ENCODE measurements at places on chromosomes 6 and 20. TPM values are rescaled to one million over a fixed set of nuclear protein-coding genes. Genes with fewer than 3 reads are reported as not detected.

CYP24A1 gene
- not detected for total RNA-seq

CCN5 gene
- total RNA-seq = 0.54 TPM

C6orf163 gene
- total RNA-seq = 0.76 TPM

TRIM40 gene
- total RNA-seq = not detected

SIGLEC1 gene
- not detected for total RNA-seq

ZSCAN26 gene
- 14.7 TPM for total RNA-seq

MLN gene
- not detected for total RNA-seq

FAM209B gene
- total RNA-seq = not detected

OR2W1 gene
- not detected for total RNA-seq

FKBP1C gene
- 2.0 TPM for total RNA-seq

JAG1 gene
- 2.4 TPM for total RNA-seq

SLC22A3 gene
- total RNA-seq = 2.7 TPM

FILIP1 gene
- total RNA-seq = under 0.01 TPM

GGTLC1 gene
- not detected for total RNA-seq

TRIM15 gene
- not detected for total RNA-seq

ARMC2 gene
- total RNA-seq = 1.6 TPM

C6orf52 gene
- not detected for total RNA-seq

PNLDC1 gene
- total RNA-seq = not detected

SLC26A8 gene
- total RNA-seq = not detected

EBF4 gene
- 13.3 TPM for total RNA-seq

OVOL2 gene
- 17.7 TPM for total RNA-seq

EMILIN3 gene
- total RNA-seq = not detected

CCDC170 gene
- not detected for total RNA-seq

FNDC11 gene
- total RNA-seq = 0.79 TPM

NFATC2 gene
- 5.1 TPM for total RNA-seq

OR2H2 gene
- total RNA-seq = not detected

ZSCAN31 gene
- total RNA-seq = 2.0 TPM

TCP11 gene
- 1.6 TPM for total RNA-seq

JPH2 gene
- total RNA-seq = 155 TPM

SUMO4 gene
- total RNA-seq = 2.7 TPM

EXOC2 gene
- total RNA-seq = 17.3 TPM

NKAPL gene
- 2.7 TPM for total RNA-seq

CTAGE9 gene
- total RNA-seq = 0.11 TPM

PDE10A gene
- total RNA-seq = 58.9 TPM

ADGRG6 gene
- total RNA-seq = 107 TPM

DUSP15 gene
- total RNA-seq = not detected

ARFGEF3 gene
- total RNA-seq = under 0.01 TPM

PHACTR3 gene
- total RNA-seq = 1.6 TPM

SLC16A10 gene
- not detected for total RNA-seq

SRXN1 gene
- total RNA-seq = 13.7 TPM
